Fibroblast of villous mesenchyme (primary cell): ENCODE measurements at places on chromosomes 5 and 9. TPM values are rescaled to one million over a fixed set of nuclear protein-coding genes. Genes with fewer than 3 reads are reported as not detected.

- DNase-seq = peak; percentile 62
Observed at GRCh38 chr5:149268928-149269557, 2.6 kb upstream of the AFAP1L1 start.

DNA sequence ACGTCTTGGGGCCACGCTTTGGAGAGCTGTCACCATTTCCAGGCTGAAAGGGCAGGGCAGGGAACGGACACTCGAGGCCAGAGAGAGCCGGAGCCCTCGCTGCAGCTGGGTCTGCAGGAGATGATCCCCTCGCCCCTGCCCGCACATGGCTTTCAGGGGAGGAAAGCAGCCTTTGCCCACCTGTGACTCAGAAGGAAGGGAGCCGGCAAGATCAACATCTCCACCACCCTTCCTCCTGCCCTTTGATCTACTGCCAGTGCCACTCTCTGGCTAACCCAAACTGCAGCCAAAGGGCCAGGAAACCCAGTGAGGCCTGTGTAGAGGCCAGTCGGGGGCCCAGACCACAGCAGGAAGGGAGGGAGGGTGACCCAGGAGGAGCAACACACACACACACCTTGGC is 137.1 kb upstream of the ERCC6L2 start:
- no peak for DNase-seq

OR13C2 gene
- total RNA-seq = not detected in 2 replicates

CDKN2B gene
- 43.2 and 58.3 TPM in 2 replicates for total RNA-seq

CYSRT1 gene
- under 0.01 and 0.64 TPM in 2 replicates for total RNA-seq
